ENCODE measurements at places on chromosomes 1 and 21.

DNA sequence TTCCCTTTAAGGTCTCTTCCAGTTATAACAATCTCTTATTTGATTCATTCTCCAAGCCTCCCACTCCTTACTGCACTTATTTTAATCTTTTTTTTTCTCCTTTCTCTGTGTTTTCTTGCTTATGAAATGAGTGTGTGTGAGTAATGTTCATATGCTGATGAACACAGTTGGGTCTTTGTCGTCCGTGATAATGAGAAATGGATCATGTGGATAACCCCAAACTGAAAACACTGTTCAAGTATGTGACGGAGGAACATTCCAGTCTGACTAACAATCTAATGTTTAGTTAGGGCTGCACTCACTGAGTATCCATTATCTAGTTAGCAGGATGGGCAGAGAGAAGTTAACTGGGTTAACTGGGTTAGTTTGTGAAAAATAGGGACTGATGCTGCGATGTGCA lies 253.1 kb upstream of the DUSP10 start:
- no peak for DNase-seq

DNA sequence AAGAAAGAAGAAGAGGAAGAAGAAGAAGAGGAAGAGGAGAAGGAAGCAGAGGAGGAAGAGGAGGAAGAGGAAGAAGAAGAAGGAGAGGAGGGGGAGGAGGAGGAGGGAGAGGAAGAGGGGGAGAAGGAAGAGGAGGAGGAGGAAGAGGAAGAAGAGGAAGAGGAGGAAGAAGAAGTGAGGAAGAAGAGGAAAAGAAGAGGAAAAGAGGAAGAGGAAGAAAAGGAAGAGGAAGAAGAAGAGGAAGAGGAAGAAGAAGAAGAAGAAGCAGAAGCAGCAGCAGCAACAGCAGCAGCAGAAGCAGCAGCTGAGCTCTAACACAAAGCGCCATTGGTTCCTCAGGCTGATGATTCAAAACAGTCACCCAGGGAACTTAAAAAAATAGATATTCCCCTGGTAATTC lies 34.0 kb downstream of the DNAI4 start:
- DNase-seq = no peak

- no peak for DNase-seq
Observed at GRCh38 chr21:25999921-26000582, 170.5 kb downstream of the APP start.

DNA sequence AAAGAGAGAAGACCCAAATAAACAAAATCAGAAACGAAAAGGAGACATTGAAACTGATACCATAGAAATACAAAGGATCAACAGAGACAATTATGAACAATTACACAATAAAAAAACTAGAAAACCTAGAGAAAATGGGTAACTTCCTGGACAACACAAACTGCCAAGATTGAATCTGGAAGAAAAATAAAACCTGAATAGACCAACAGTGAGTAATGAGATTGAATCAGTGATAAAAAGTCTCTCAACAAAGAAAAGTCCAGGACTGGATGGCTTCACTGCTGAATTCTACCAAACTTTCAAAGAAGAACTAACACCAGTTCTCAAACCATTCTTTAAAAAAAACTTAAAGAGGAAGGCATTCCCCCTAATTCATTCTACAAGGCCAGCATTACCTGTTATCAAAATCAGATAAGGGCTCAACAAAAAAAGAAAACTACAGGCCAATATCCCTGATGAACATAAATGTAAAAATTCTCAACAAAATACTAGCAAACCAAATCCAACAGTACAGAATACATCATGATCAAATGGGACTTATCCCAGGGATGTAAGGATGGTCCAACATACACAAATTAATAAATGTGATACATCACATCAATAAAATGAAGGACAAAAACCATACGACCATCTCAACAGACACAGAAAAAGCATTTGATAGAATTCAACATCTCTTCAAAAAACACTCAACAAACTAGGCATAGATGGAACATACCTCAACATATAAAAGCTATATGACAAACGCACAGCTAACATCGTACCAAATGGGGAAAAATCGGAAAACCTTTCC lies 119.9 kb downstream of the ACBD6 start:
- no peak for DNase-seq

GRCh38 chr1:23242414-23242813 lies 25.1 kb upstream of the HTR1D start:
- DNase-seq = no peak

GRCh38 chr1:235883261-235883927 lies 16.7 kb upstream of the LYST start:
- DNase-seq = peak; percentile 81

GRCh38 chr1:90718411-90719329 lies 1.6 kb upstream of the BARHL2 start:
- no peak for DNase-seq

All from RPMI8226 (cell line).